ENCODE measurements at places on chromosomes 16 and 17. TPM values are rescaled to one million over a fixed set of nuclear protein-coding genes. Genes with fewer than 3 reads are reported as not detected.

- no peak for DNase-seq
These were observed 22.6 kb downstream of the ADCY9 start for GRCh38 chr16:4093495-4094126.

- DNase-seq: peak; percentile 56
These were observed 2.9 kb downstream of the SMPD3 start for GRCh38 chr16:68445458-68445857.

DNA sequence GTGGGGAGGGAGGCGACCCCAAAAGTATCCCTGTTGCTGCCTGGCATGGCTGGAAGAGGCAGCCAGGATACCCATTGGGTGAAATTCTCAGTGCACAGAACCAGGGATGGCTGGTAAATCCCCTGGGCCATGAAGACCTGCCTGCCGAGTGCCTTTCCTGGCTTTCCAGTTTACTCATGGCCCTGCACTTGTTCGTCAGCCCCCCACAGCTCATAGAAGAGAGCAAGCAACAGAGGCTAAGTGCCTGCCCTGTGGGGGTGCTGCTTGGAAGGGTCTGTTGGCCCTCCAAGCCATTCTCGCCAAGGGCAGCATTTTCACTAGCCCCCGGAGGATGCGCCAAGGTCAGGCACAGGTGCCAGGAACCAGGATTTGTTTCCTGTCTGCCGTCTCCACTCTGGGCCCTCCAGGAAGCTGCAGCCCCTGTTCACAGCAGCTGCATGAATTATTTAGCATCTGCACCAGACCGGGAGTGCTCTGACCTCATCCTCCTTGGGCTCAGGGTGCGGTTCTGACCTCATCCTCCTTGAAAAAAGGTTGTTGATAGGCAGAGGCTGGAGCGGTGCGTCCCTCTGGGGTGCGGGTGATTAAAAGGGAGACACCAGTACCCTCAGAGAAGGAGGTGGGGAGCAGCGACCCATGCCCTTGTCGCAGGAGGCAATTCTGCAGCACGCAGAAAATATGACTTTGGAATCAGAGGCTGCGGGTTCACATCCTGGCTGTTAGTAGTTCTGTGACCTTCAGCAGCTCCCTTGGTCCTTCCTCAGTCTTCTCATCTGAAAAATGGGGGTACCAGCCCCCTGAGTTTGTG lies 14.2 kb upstream of the CD300A start:
- peak; percentile 65 for DNase-seq

- DNase-seq: peak; percentile 76
These were observed 12.6 kb downstream of the C1QTNF1 start for GRCh38 chr17:79036596-79036995.

The SHBG gene
- total RNA-seq: not detected
